Fibroblast of skin of right quadriceps (primary cell): ENCODE measurements at places on chromosomes 5 and 9.
A peak's percentile ranks its signal among the peaks of the same experiment; 100 is the strongest.

- no peak for DNase-seq
Observed at GRCh38 chr5:97943036-97943435, 760.0 kb upstream of the RIOK2 start.

DNA sequence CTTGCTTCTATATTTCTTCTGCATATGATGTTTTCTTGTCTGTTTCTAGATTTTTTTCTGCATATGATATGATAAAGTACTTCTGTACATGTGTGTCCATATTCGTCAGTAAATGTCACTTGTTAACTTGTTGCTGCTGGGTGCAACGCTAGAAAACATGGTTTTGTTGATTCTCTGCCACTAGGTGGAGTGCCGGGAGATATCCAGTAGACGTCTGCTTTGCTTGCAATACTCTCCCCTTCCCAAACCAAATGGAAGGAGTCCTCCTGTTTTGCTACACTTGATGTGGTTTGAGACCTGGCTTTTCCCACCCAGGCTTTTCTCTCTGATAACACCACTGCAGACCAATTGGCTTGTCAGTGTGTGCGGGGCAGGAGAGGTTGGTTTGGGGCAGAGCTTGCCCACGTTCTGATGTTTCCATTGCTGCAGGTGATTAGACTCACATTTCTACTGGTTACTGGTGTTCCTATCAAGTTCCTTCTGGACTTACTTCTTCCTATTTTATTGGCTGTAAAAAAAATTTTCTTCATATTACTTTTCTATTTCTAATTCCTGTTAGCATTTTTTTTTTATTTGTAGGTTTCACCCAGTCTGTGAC, 900.0 kb upstream of the CDH10 start:
- peak; percentile 10 for DNase-seq

GRCh38 chr5:77396017-77396416, 96.1 kb downstream of the WDR41 start:
- no peak for DNase-seq

DNA sequence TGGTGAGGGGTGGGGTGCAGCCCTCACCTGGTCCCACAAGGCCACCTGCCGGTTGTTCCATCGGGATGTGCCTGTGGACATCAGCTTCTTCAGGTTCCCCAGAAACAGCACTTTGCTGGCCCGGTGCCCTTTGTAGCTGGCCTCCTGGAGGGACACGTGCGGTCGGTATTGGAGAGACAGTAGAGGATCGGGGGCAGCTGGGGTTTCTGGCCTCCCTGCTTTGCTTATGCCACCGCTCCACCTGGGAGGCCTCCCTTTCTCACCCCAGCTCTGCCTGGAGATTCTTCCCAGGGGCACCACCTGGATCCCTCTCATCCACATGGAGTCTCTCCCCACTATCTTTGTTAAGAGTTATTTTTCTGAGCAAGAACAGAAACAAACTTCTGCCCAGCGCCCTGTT, 13.1 kb upstream of the TRIM14 start:
- no peak for DNase-seq

DNA sequence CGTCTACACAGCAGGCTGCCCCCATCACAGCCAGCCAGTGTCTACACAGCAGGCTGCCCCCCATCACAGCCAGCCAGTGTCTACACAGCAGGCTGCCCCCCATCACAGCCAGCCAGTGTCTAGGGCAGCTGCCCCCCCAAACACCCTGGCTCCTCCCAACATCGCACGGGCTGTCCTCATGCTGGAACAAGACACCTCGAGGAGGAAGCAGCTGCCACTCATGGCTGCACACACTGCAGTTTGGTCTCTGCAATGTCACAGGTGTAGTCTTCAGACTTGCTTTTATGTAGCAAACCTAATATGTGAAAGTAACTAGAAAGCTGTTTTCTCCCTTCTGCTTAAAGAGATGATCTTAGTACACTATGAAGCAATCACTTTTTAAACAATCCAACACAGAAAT, 9.7 kb downstream of the LRRC14B start:
- no peak for DNase-seq

GRCh38 chr5:136906545-136906944, 541.2 kb upstream of the TRPC7 start:
- DNase-seq, result no peak

- DNase-seq, result no peak
Observed at GRCh38 chr5:6365977-6366590, 12.3 kb downstream of the MED10 start.

DNA sequence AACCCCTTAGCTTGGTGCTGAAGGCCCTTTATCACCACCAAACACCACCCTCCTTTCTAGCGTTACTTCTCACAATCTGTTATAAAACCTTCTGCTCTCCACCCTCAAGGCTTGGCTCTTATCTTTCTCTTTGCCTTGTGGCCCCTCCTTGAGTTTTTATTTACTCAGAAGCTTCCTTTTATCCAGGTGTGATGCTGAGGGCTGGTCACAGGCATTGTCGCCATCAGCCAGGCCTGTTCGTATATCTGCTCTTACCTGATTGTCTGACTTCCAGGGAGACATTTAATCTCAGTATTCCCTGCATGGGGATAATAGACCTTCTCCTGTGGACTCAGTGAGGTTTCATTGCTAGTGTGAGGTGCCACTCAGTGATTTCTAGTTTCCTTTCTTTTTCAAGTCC, 34.2 kb downstream of the MEGF10 start:
- DNase-seq, result no peak

DNA sequence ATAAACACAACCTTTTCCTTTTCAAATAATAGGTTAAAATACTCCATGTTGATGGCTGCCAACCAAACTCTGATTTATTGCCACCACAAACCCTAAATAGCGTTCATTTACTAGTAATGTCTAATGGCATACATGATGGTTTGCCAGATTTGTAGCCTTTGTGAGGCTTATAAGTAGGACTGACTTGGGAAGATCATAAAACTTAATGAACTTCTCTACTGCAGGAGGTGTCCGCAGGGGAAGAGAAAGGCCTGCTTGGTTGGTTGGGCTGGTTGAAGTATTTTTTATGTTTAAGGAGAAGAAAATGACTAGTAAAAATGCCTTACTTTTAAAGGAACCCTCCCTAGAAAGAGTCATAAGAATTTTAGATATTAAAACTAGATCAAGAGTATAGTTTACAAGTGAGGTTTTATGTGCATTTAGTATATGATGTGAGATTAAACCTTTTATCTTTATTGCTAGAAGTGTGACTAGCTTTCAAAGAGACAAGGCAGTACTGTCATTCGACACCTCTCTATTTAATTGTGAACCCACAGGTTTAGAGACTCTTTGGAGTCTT, 5.0 kb downstream of the PBX3 start:
- DNase-seq, result peak; percentile 9
